ENCODE measurements at places on chromosomes 6 and 20. TPM values are rescaled to one million over a fixed set of nuclear protein-coding genes. Genes with fewer than 3 reads are reported as not detected.
A peak's percentile ranks its signal among the peaks of the same experiment; 100 is the strongest.

- no peaks in the 10 kb centered on the region for H3K27me3 ChIP-seq
- no peaks in the 10 kb centered on the region for H3K36me3 ChIP-seq
- H3K27ac ChIP-seq = no peak overlapping the region
- DNase-seq = no peak
- no peak overlapping the region for H3K4me3 ChIP-seq
Observed at GRCh38 chr20:18904624-18905023, 91.0 kb downstream of the SCP2D1 start.

- H3K27me3 ChIP-seq = no peaks in the 10 kb centered on the region
- H3K4me1 ChIP-seq = peaks cover 69% of the 10 kb centered on the region
- peak overlapping the region; percentile 99 for H3K4me3 ChIP-seq
- DNase-seq = no peak
Observed at GRCh38 chr20:31718952-31719643, 3.6 kb downstream of the BCL2L1 start.

- H3K36me3 ChIP-seq = peaks cover 74% of the 10 kb centered on the region
- DNase-seq = no peak
- H3K27me3 ChIP-seq = no peaks in the 10 kb centered on the region
- H3K4me1 ChIP-seq = no peaks in the 10 kb centered on the region
Observed at GRCh38 chr20:25284131-25284601, 36.3 kb downstream of the PYGB start.

DNA sequence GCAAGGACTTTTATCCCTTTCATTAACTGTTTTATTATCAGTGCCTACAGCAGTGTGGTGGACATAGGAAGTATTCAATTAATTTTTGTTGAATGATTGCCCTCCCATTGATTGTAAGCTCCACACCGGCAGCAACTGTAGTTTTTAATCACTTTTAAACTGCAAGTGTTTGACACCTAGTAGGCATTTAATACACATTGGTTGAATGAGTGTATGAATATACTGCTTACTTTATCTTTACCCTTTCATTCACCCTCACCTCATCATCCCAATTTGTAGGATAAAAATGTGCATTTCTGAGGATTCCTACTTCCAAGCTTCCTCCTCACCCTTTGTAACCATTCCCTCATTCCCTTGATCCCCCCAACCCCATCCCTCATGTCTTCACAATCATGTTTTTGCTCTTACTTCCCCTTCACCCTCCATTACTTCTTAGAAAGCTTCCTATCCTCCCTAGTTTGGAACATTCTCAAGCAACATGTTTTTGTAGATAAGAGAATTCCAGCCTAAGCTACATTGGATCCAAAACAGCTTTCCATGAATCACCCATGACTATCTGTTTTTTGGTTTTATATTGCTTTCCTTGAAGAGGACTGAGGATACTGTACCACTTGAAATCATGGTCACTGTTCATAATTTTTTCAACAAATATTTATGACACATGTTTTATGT lies 955 bp upstream of the SLC26A8 start:
- no peak overlapping the region for H3K4me3 ChIP-seq
- no peak for DNase-seq
- no peaks in the 10 kb centered on the region for H3K36me3 ChIP-seq
- no peak overlapping the region for H3K27ac ChIP-seq
- H3K27me3 ChIP-seq = peaks cover 10% of the 10 kb centered on the region

The TAF11 gene
- 31.5 TPM for total RNA-seq

The C6orf141 gene
- total RNA-seq = not detected

The PTCHD4 gene
- total RNA-seq = not detected

The LTB gene
- total RNA-seq = 244 TPM
